ENCODE measurements at places on chromosomes 11 and 22.
A peak's percentile ranks its signal among the peaks of the same experiment; 100 is the strongest.

GRCh38 chr11:33266393-33267215 lies 9.4 kb downstream of the HIPK3 start:
- no peak for DNase-seq

DNA sequence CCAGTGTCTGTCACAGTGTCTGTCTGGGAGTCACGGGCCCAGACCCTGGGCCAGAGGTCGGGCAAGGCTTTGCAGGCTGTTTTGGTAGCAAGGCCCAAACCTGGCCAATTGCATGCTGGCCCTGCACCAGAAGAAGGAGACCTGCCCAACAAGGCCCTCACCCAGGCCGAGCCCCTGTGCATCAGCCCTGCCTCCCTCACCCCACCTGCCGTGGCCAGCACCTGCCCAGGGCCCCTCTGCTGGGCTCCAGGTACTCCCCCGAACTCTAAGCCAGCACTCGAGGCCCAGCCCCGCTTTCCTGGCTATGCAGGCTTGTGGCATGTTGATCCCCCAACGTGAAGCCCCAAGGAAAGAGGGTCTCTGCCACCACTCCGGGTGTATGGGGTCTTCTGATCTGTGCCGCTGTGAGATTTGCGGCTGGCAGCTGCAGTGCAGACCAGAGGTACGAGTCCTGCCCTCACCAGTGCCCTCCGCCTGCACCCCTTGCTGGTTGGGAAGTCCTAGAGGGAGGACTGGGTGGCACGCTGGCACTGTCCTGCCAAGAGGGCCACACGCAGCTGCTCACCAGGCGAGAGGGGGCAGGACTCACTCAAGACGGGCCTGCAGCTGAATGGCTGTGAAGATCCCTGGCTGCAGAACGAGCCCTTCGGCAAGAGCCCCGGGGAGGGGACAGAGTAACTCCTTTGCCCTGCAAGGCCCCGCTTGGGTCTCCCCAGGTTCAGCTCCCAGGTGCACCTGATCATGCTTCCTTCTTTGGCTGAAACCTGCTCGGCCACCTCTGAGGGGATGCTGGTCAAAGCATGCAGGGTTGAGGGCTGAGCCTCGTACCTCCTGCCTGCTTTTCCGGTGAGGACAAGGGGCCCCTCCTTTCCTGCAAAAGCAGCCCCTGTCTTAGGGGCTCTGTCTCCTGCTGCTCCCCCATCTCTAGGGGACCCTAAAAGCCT lies 6.7 kb upstream of the SEPTIN5 start:
- no peak for DNase-seq

DNA sequence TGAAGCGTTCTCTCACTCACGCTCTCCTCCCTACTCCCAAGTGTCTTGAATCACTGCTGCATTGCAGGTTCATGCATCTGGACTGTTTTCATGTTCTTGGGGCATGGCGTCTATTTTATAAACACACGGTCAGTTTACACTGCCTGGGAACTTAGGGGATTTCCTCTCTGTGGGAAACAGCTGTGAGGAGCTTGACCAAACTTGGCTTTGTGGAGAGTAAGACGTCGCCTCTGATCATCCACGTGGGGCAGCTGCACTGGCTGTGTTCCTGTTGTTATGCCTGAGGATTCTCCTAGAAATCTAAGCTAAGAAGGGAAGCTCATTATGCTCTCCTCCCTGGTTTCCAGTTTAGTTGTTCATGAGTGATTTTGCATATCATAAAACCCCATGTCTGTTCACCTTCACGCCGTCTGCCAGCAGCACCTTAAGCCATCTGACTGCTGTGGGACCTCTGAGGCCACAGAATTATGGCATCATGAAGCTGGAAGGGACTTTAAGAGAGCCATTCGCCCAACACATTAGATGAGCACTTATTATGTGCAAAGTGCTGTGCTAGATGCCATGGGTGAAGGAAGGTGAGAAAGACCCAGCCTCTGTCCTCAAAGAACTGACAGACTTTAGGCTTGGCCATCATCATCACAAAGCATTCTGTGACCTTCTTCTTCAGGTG lies 38.8 kb upstream of the POU2AF1 start:
- no peak for DNase-seq

DNA sequence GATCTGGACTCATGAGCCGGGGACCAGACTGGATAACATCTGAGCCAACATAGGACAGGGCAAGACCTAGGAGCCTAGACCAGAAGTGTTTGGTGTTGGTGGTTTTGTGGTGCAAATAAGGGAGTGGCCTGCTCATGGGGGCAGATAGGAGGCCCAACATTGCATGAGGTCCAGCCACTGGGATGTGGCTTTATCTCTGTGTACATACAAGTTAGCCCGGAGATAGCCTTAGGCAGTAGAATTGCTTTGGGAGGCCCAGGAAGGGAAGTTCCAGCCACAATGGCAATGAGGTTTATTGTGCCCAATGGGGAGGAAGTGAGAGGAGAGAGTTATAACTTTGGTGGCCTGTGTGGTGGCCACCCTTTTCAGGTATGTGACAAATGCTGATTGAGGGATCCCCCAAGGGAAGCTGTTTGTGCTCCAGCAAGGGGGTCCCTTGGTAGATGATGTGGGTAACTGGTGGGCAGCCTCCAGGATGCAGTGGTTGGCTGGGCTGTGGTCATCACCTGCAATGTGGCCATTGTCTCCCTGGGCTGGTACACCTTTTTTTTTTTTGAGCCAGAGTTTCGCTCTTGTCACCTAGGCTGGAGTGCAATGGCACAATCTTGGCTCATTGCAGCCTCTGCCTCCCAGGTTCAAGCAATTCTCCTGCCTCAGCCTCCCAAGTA lies 6.4 kb downstream of the LMO2 start:
- DNase-seq = no peak

- DNase-seq = no peak
Observed at GRCh38 chr11:20114588-20114987, 45.7 kb downstream of the DBX1 start.

- DNase-seq = no peak
Observed at GRCh38 chr22:28426346-28427132, 253.1 kb downstream of the TTC28 start.

DNA sequence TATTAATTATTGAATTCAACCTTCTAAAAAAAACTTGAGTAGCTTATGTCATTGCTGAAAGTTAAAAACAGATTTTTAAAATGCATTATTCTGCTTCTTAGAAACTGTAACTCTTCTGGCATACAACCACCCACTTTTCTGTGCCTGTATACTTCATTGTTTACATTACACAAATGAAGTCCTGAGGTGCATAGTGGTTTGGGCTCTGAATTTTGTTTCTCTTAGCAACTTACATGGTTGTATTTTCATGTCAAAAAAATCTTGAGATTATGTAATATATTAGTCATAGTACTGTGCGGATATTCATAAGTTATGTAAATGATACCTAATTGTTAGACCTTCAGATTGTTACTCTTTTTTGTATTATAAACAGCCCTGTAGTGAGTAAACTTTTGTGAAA lies 12.2 kb downstream of the SC5D start:
- no peak for DNase-seq

DNA sequence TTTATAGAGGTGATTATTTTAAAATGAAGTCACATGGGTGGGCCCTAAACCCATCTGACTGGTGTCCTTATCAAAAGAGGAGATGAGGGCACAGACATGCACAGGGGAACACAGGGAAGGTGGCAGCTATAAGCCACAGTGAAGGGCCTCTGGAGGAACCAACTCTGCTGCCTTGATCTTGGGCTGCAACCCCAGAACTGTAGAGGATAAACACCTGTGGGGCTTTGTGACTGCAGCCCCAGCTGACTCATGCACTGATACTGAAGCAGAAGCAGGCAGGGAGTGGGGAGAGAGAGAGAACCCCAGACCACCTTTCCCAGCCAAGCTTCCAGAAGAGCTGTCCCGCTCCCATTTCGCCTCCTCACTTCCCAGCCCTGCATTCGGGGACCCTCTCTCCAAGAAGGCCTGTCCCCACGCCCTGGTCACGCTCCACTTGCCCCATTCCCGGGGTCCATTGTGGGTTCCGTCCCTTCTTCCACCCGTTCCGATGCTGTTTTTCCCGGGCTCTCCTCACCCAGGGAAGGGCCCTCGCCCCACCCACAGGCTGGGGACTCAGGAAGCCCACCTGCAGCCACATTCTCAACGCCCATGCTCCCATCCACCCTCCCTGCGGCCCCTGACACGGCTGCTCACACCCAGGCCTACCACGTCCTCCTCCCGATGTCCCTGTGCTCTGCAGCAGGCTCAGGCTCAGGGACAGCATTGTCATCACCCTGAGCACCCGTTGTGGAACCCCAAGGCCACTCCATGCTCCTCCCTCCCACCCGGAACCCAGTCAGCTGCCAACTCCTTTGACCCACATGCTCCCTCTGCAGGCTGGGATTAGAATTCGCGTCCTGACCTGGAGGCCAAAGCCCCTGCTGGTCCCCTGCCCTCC lies 90.8 kb upstream of the SHANK2 start:
- DNase-seq = peak; percentile 64
